ENCODE measurements at places on chromosomes 7 and 10.

GRCh38 chr7:117630501-117630900 lies 150.7 kb downstream of the CFTR start:
- no peak for DNase-seq

- no peak for DNase-seq
Observed at GRCh38 chr10:79268161-79268601, 79.1 kb upstream of the PPIF start.

DNA sequence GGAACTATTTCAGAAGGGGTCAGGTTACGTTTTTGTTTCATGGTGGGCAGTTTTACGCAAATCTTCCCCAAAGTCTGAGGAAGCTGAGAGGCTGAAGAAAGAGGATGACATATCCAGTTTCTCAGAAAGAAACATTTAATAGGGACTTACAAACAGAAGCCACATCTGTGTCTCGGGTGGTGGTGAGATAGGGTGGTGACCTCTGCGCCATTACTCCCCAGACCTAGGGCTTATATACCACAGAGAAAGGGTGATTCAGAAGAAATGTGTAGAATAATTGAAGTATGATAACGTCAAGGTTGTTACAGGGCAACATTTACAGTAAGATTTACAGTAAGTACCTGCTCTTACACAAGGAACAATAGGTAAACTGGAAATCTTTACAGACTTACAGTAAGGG lies 43.0 kb upstream of the RELN start:
- DNase-seq: no peak

DNA sequence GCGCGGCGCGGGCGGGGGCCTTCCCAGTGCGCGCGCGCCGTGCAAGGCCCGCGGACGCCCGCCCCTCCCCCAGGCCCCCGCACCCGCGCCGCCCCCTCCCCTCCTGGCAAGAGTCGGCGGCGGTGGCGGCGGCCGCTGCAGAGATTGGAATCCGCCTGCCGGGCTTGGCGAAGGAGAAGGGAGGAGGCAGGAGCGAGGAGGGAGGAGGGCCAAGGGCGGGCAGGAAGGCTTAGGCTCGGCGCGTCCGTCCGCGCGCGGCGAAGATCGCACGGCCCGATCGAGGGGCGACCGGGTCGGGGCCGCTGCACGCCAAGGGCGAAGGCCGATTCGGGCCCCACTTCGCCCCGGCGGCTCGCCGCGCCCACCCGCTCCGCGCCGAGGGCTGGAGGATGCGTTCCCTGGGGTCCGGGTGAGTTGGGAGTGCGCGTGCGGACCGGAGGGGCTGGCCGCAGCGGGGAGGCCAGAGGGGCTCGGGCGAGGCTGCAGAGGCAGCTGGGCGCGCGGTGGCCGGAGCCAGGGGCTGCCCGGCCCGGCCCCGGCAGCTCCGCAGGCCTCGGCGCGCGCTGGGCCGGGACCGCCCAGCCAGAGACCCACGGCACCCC lies at the start of gene BMPR1A:
TSS of gene BMPR1A (plus strand) at position 109 of the 602 bp plus-strand sequence. CDS start 119,400 bp downstream, outside the sequence.
- DNase-seq: peak; percentile 3

DNA sequence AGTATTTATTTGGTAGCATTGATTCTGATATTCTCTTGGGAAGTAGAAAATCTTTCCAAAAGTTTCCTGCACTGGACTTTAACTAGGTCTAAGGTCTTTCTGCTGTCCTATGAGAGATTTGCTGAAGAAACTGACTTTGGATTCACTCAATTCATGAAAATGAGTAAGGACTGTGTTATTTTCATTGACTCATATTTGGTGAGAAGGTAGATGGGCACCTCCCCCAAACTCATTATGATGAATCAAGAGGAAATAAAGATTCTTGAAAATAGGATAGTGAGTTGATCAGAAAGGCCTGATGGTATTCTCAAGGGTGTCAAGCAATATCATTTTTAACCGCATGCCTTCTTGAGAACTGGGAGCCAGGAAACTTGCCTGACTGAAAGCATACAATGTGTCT lies 110.3 kb downstream of the RNF133 start:
- DNase-seq: no peak

DNA sequence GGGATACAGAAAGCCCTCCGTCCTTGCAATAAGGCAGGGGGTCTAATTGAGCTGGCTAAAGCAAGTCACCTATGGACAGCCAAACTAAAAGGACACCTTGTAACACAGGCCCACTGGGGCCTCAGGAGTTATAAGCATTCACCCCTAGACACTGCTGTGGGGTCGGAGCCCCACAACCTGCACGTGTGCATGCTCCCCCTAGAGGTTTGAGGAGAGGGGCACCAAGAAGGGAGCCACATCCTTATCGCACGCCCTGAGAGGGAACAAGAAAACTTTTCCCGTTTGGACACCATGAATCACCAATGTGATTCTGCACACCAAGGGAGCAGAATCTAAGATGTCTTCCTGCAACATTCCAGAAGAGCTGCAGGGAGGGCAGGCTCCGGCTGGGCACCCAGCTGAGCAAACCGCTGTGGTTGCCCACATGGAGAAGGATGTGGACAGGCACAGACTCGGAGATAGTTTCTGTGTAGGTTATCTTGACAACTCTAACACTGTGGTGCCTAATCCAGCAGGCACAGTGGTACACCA lies 17.7 kb upstream of the TARP start:
- no peak for DNase-seq

- DNase-seq: no peak
Observed at GRCh38 chr7:128242661-128243060, 1.6 kb downstream of the LEP start.

DNA sequence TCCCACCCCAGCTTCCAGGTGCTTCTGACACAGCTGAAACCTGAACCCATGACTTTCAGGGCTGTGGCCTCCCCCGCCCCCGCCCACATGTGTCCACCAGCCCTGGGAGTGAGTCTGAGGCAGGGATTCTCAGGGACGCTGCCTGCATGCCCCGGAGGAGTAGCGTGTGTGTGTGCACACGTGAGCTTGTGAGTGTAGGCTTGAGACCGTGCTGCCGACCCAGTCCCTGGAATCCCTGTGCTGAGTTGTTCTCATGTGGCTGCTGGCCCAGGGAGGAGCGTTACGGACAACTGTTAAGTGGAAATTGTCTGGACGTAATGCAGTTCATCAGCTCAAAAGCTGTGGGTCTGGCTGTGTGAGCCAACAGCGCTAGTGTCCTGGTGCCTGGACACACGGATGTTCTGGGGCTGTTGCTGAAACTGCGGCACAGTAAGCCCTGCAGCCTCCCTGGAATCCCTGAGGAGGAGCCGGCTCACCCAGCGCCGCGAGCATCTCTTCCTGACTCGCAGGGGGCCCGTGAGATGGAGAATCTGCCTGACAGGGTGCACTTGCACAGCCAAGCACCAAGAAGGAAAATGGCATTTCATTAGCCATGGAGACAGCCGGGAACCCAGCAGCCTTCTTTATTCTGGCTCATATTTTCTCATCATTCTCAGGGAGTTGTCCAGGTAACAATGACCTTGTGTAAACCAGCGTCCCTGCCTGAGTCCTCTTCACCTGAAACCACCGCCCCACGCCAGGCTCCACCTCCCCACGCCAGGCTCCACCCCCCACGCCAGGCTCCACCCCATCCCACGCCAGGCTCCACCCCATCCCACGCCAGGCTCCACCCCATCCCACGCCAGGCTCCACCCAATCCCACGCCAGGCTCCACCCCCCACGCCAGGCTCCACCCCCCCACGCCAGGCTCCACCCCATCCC lies 603.9 kb downstream of the PTPRN2 start:
- DNase-seq: no peak

GRCh38 chr7:128878226-128879105 lies 15.8 kb downstream of the ATP6V1F start:
- DNase-seq: no peak

DNA sequence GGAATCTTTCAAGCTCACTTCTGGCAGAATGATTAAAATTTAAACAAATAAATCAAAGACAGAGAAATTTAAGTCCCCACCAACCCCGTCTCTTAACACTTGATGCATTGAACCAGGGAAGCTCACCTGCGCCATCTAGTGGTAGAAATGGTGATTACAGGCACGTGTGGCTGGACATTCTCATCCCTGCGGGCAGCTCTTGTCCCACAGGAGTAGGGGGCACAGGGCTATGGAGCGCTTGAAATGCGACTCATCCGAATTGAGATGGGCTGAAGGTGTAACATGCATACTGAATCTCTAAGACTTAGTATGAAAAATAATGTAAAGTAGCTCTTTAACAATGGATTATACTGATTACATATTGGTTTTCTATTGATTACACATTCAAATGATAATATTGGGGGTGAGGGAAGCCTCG lies 24.8 kb upstream of the SLIT1 start:
- peak; percentile 54 for DNase-seq

GRCh38 chr7:82258181-82258580 lies 185.4 kb downstream of the CACNA2D1 start:
- DNase-seq: no peak

- no peak for DNase-seq
Observed at GRCh38 chr7:136807598-136807997, 60.9 kb upstream of the CHRM2 start.

DNA sequence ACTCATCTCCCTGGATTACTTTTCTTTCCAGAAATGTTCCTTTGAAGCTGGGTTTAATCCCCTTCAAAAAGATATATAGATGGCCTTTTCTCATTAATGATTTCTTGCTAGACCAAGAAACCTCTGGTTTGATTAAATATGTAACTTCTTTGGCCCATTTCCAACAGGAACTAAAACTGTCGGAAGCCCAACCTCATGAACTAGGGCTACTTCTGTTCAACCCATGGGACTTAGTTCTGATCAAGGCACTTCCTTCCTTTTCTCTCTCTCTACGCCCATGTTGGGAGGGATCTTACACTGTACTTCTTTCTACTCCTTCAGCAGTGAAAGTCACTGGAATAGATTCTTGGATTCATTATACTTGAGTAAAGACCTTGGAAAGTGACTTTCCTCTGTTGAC lies 83.6 kb downstream of the TMEM106B start:
- DNase-seq: no peak

- DNase-seq: no peak
Observed at GRCh38 chr10:112986544-112987190, 36.6 kb downstream of the TCF7L2 start.

GRCh38 chr10:83991986-83992753 lies 147.1 kb upstream of the GHITM start:
- no peak for DNase-seq

DNA sequence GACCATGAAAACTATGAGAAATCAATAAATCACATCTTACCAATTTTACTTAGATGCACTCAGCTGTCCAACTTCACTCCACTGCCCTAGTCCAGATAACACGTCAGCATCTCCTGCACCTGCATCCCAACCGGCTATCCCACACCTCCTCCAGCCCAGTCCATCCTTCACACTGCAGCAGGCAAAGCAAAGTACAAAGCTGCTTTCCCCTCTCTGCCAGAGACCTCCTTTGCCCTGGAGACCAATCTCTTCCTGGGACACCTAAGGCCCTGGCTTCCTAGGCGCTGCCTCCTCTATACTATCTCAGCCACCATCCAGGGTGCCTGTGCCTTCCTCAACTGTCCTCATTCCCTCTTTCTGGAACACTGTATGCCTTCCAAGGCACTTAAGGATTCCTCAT lies 90.3 kb upstream of the DDC start:
- no peak for DNase-seq

GRCh38 chr10:35882422-35883150 lies 240.5 kb upstream of the FZD8 start:
- no peak for DNase-seq

DNA sequence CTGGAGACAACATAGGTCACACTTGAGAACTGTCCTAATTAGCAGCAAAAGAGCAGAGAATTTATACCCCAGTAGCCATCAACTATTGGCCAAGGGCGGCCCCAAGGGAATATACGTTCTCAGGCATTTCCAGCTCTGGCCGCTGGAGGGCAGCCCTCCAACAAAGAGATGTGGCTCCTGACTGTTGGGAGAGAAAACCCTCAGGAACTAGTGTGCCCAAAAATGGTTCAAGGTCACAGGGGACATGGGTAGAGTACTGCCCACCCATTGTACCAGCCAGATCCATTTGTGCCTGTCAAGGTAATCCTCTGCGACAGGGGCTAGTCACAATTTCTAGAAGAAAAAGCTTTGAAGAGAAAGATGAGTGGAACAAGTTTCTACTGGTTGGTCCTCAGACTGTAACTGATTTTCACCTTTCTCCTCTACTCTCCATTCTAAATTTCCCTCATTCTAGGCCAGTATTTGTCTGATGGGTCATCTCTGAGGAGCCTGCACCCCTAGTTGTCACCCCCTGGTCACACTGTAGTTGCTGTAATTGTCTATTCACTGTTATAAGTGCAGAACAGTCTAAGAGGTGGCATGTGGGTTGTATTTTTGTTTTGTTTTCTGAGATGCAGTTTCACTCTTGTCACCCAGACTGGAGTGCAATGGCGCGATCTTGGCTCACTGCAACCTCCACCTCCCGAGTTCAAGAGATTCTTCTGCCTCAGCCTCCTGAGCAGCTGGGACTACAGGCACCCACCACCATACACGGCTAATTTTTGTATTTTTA lies 14.7 kb upstream of the C7orf33 start:
- peak; percentile 52 for DNase-seq

DNA sequence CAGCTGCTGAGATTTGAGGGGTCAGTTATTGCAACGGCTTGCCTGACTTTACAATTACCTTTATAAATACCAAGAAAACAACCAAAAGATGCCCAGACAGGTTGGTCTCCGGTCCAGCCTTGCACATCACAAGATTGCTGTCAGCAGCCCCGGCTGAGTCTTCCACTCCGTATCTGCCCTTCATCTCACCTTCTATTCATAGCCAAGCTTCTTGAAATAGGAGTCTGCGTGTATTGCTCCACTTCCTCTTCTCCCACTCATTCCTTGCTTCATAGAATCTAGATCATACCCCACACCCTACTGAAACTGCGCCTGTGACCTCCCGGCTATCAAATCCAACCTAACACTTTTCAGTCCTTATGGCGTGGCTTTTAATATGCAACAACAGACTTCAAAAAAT lies 31.1 kb upstream of the USP6NL start:
- no peak for DNase-seq

DNA sequence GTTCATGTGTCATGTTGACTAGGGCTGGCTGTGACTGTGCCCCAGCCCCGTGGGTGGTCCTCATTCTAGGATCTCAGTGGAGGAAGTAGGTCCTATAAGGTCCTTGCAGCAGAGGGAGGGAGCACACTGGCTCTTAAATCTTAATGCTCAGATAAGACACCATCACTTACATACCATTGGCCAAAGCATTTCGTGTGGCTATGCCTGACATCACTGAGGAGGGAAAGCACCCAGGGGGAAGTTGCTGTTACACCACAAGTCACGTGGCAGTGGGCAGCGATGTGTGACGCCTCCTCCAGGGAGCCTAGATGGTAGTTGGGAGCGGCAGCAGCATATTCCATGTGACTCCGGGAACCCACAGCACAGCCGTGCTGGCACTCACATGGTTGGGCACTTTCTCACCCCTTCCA lies 224.7 kb upstream of the SH2B2 start:
- DNase-seq: no peak

- no peak for DNase-seq
Observed at GRCh38 chr10:129179245-129179971, 287.6 kb upstream of the MGMT start.
